Activated CD4-positive, alpha-beta T cell treated with anti-CD3 and anti-CD28 coated beads, Interleukin-2, amount 50 U/mL, for 24 hours (primary cell): ENCODE measurements at places on chromosomes 7 and 10.

- no peak for DNase-seq
These were observed 18.3 kb downstream of the NOD1 start for GRCh38 chr7:30460246-30460633.

DNA sequence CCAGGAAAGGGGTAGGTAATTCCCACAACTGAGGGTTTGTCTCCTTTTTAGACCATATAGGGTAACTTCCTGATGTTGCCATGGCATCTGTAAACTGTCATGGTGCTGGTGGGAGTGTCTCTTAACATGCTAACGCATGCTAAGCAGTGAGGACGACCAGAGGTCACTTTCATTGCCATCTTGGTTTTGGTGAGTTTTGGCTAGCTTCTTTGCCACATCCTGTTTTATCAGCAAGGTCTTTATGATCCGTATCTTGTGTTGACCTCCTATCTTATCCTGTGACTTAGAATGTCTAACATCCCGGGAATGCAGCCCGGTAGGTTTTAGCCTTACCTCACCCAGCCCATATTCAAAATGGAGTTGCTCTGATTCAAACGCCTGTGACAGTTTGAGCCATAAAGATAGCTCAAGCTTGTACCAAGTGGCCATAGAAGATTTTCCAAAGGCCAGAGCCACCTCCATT is 176.0 kb upstream of the NAMPT start:
- DNase-seq: no peak

GRCh38 chr10:13684252-13684791 is 97.6 kb downstream of the PRPF18 start:
- DNase-seq: no peak

DNA sequence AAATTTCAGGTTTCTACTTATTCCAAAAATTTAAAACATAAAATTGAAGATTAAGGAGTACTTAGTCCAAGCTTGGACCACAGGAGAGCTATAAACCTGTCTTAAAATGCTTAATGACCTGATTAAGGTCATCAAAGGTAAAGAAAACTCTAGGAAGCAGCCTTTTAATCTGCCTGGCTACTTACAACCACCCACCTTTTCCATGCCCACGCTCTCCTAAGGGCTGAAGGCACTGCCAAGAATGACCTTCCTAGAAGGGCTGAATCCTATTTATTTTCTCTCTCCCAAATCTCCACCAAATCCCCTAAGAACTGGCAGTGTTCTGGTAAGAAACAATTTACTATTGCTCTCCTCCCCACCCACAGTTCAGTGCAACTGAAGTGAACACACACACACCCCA is 6.8 kb downstream of the MPP7 start:
- DNase-seq: no peak

- DNase-seq: no peak
These were observed 190.8 kb downstream of the ADRA2A start for GRCh38 chr10:111267673-111268072.

DNA sequence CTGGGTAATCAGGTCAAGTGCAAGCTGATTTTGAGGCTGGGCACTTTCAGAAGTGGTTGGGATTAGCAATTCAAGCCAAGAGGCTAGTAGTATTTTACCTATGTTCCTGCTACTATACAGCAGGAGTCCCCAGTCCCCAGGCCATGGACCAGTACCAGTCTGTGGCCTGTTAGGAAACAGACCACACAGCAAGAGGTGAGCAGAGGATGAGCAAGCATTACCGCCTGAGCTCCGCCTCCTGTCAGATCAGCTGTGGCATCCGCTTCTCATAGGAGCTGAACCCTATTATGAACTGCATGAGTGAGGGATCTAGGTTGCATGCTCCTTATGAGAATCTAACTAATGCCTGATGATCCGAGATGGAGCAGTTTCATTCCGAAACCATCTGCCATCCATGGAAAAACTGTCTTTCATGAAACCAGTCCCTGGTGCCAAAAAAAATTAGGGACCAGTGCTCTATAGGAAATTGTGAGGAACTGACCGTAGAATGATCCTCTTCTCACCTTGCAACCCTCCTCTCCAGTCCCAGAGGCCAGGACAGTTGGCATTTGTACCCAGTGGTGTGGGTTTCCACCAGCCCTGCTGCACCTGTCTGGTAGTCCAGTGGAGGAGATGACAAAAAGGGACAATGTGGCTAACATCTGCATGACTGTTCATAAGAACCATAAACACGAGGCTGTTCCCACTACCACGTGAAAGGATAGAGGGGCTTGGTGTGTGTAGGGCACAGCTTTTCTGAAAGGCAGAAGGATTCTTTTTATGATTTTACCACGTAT is 172.5 kb downstream of the KIAA1217 start:
- no peak for DNase-seq

GRCh38 chr10:83078160-83078559 is 1061.1 kb upstream of the GHITM start:
- DNase-seq: no peak

- DNase-seq: peak; percentile 30
These were observed 40.0 kb upstream of the SORBS1 start for GRCh38 chr10:95601116-95601719.

- DNase-seq: no peak
These were observed 37.6 kb downstream of the SGMS1 start for GRCh38 chr10:50585921-50586739.

- DNase-seq: no peak
These were observed 2.0 kb upstream of the DNAJC12 start for GRCh38 chr10:67839951-67840350.

- no peak for DNase-seq
These were observed 21.0 kb downstream of the DOCK4 start for GRCh38 chr7:112185005-112185834.

- DNase-seq: no peak
These were observed 91.8 kb downstream of the TRRAP start for GRCh38 chr7:98970016-98970615.

GRCh38 chr7:39428221-39428620 is 138.0 kb upstream of the YAE1 start:
- DNase-seq: no peak

DNA sequence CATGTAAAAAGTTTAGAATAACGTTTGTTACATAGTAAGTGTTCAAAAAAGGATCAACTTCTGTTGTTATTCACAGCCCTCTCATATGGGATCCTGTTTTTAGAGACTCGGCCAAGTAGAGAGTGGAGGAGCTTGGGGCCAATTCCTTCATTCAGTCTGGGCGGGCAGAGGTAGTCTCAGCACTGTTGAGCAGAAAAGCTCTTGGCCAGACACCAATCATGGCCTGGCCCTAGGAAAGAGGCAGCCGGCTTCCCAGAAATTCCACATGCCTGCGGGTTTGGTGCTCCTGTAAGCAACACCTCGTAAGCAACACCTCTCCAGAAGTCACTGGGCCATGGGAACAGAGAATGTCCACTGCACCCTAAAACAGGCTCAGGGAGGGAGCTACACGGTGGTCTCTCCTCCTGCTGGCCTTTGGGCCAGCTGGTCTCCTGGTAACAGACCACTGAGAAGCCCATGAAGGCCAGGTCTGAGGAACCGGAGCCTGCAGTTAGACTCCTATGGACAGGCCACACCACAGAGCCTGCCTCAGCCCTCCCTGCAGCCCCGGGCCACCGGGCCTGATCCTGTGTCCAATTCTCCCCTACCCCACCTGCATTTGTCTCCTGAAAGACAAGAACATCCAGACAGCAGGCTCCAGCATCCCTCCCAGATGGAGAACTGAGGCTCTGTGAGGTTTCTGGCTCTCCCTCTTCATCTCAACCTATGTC is 149.1 kb downstream of the GRID1 start:
- no peak for DNase-seq

DNA sequence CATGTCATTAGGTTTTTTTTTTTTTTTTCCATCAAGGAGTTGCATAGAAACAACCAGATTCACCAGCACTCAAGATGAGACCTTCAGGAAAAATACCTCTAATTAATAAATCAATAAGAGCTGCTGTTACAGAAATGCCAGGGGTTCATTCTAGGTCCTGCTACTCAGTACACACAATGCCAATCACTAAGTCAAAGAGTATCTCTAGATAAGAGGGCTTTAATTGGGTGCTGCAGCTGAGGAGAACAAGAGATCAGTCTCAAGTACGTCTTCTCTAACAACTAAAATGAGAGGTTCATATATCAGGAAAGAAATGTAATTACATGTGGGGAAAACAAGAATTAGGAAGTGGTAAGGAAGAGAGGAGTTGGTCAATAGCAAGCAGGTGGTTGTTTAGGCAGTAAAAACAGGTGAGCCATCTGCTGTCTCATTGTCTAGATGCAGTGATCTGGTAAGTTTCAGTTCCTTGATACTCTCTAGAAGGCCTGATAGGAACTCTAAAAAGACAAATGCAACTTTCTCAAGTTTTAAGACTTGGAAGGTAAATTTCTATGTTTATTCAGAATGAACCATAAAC is 272.9 kb upstream of the ZWINT start:
- DNase-seq: no peak

DNA sequence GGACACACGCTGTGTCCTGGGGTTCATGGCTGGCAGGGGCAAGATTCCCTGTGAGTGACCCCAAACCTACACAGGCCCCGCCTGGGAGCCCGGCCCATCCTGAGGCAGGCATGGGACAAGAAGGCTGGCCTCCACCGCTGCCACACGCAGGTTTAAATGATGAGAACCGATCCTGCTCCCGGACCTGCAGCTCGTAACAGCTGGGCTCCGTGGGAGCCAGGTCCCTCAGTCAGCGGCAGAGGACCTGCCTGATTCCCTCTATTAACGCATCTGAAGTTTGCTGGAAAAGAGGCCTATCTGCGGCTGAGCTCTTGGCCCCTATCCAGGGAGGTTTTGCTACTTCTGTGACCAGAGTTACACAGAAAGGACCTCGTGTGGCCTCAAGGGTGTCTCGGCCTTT is 112.3 kb downstream of the VIPR2 start:
- no peak for DNase-seq

DNA sequence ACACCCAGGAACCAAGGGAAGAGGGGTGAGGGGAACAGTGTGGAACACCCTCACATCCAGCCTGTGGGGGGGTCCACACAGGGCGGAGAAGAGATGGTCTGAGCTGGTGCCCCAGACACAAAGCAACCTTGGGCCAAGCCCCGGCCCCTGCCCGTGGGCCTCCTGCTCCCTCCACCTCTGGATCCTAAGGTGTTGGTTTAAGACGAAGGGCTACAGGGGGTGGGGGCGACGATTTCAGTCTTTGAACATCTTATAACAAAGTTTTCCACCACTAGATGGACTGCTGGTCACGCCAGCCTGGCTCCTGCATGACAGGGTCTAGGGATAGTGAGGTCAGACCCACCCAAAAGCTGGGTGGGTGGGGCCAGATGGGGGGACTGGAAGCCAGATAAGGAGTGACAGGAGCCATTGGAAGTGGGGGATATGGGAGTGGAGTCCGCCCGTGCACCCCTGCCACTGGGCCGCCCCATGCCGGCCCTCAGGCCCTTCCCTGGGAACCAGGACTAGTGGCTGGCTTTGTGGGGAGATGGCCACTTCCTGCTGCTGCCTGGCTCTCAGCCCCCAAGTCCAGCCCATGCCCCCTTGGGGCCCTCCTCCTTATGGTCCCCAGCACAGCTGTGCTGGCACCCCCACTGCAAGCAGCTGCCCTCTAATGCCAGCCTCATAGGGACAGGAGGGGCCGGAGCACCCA is 98.4 kb downstream of the RGS10 start:
- DNase-seq: no peak

DNA sequence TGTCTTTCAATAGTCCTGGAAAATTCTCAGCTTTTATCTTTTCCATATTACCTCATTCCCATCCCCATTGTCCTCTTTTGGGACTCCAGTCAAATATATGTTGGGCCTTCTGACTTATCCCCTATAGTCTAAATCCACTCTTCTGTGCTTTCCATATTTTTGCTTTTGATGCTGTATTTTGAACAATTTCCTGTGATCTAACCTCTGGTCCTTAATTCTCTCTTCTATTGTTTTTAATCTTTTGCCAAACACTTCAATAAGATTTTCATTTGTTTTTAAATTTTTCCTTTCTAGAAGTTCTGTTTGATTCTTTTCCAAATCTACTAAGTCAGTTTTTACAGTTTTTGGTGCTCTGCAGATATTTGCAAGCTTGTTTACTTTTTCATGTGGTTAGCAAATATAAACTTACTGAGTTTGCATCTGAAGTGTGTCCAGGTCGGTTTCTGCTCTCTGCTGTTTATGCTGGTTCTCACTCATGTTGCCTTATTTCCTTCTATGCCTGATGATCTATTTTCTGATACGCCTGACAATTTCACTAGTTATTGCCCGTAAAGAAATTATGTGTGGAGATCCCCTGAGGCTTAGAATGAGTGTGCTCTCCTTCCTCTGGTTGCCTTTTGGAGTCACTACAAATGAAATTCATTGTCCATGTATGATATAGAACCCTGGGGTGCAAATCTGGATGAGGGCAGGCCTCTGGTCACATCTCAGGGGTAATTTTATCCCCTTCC is 110.4 kb downstream of the RBM20 start:
- DNase-seq: no peak

- DNase-seq: no peak
These were observed 28.6 kb downstream of the BMPR1A start for GRCh38 chr10:86785037-86785436.

- DNase-seq: no peak
These were observed 872.3 kb upstream of the PHF14 start for GRCh38 chr7:10101351-10101750.

DNA sequence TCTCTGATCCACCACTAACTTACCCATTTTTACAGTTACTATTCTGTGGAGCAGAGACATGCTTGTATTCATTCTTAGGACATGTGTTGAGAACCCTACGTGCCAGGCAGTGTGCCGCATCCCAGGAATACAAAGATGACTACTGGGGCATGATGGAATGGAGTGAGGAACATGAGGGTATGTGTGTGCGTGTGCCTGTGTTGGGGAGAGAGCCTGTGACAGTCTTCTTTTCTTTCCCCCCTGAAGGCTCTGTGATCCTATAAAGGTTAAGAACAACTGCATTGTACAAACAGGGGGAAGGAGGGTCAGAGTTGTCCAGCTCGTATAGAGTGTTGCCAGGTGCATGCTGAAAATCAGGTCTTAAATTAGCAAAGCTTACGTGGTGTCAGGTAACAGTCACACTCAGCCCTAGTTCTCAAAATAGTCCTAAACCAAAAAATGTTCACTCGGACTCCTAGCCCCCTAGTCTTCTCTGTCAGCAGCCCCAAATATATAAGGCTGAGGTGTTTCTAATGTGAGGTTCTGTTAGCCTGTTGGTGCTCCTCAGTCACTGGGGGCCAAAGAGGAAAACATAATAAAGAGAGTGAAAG is 161.9 kb downstream of the CELF2 start:
- DNase-seq: no peak

DNA sequence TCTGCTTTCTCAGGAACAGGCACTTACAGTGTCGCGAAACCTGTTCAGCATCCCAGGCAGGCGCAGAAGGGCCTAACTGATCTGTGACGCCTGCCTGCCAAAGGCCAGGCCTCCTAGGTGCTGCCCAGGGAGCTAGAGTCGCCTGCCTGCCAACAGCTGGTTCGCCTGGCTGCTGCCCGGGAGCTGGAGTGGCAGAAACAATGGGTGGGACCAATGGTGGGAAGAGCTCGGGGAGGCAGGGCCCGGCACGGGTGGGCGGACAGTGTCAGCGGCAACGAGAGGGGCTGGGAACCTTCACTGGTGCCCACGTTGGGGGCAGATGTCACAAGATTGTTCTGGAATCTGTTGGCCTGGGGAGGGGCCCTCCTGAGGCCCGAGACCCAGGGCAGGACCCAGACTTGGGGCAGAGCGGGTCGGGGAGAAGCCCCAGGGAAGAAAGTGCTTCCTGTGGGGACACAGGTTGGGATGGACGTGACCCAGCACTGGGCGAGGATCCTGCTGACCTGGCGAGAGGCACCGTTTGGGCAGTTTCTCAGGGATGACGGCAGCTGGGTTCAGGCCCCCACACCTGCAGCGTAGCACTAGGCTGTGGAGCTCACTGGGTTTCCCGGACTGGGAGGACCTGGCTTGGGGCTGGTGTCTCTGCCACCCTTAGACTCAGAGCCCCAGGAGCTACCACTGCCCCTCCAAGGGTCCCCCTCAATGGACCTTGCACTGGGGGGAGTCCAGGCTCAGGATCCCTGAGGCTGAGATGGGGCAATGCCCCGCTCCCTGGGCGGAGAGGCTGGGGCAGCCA is 181.8 kb downstream of the ELFN1 start:
- DNase-seq: no peak
